ENCODE measurements at places on chromosomes 4 and X.

- peak; percentile 7 for DNase-seq
These were observed 52.5 kb upstream of the ANTXR2 start for GRCh38 chr4:80125252-80126177.

- no peak for DNase-seq
These were observed 40.4 kb downstream of the COL4A6 start for GRCh38 chrX:108397627-108398391.

- no peak for DNase-seq
These were observed 193.2 kb downstream of the RAPGEF2 start for GRCh38 chr4:159296061-159296460.

- DNase-seq = no peak
These were observed 98.1 kb downstream of the CPEB2 start for GRCh38 chr4:15100380-15100779.

- DNase-seq = no peak
These were observed 1649.8 kb upstream of the PCDH10 start for GRCh38 chr4:131499141-131499873.

All from SW480 (cell line).